Prostate gland (tissue), 2 donors: ENCODE measurements at places on chromosomes 2 and 18. TPM values are rescaled to one million over a fixed set of nuclear protein-coding genes. Genes with fewer than 3 reads are reported as not detected.

The DUSP19 gene
- total RNA-seq = 2.5 TPM

DNA sequence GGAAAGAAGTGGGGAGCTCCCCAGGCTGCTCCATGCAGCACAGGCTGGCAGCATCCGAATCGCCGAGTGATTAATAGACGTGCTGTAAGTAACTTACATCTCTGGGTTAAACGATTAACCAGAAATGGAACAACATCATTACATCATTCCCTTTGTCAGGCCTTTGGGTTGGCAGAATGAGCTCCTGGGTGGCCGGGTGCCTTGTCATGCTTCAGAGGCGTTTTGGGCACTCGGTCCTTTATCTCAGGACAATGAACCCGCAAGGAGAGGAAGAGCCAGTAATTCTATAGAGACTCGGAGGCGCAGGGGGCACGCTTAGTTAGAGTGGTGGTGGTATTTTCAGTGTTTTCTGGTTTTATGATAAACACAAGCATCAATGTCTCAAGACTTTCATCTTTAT lies 146.9 kb upstream of the TPO start:
- no peak for DNase-seq

The COLEC12 gene
- total RNA-seq = 35.0 TPM

The MOGAT1 gene
- not detected for total RNA-seq

GRCh38 chr2:207704671-207705070 lies 6.8 kb upstream of the CCNYL1 start:
- no peak for DNase-seq

The MYO5B gene
- 28.5 TPM for total RNA-seq

The DPYSL5 gene
- 1.2 TPM for total RNA-seq

DNA sequence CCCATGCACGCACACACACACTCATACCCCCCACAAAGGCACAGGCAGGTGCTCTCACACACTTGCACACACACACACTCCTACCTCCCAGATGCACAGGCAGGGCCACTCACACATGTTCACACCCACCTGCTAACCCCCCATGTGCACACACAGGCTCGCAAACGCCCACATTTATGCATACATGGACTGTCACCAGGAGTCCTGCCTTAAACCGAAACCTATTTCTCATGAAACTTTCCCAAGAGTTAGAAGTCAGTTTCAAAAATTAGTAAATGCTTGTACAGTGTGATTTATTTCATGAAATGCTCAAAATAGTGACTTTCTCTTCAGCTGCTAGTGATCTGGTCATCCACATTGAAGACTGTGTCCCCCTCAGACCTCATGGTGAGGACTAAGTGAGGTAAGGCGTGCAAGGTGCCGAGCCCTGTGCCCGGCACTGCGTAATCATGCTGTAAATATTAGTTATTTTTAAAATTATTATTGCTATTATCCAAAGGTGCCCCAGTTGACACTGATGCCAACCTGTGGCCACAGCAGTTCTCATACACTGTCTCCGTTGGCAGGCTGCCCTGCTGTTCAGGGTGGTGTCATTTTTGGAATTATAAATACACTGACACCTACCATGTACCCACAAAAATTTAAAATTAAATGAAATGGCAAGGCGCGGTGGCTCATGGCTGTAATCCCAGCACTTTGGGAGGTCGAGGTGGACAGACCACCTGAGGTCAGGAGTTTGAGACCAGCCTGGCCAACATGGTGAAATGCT lies 12.4 kb downstream of the CNNM4 start:
- no peak for DNase-seq

DNA sequence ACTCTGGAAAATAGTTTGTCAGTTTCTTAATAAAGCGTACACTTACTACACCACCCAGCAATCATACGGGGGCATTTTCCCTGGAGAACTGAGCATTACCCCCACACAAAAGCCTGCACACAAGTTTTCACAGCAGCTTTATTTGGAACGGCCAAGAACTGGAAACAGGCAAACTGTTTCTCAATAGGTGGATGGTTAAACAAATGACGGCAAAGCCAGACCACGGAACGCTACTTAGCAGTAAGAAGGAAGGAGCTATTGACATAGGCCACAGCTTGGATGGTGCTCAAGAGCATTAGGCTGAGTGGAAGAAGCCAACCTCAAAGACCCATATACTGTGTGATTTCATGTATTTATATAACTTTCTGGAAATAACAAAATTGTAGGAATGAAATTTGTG lies 9.0 kb downstream of the MALL start:
- peak; percentile 76 for DNase-seq
